ENCODE measurements at places on chromosomes 2 and 18.

GRCh38 chr2:30208453-30208852, 22.9 kb upstream of the LBH start:
- no peak for DNase-seq

GRCh38 chr2:235570256-235570655, 76.4 kb downstream of the AGAP1 start:
- no peak for DNase-seq

DNA sequence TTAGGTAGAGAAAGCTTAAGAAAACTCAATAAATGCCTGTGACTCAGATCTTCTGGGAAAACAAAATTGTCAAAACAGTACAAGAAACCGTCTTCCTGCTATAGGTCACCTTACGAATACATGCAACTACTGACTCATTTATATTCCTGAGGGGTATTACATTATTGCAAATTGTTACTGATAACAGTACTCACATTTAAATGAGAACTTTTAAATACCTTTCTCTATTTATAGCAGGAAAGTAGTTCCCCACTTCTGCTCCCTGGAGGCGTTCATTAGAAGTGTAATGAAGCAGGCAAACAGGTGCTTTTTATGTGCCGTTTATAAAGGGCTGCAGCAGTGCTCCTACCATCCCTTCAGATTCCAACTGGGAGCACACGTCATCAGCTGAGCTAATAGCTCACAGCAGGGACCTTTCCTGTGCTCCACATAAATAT, 65.1 kb upstream of the RPRM start:
- DNase-seq, result no peak

DNA sequence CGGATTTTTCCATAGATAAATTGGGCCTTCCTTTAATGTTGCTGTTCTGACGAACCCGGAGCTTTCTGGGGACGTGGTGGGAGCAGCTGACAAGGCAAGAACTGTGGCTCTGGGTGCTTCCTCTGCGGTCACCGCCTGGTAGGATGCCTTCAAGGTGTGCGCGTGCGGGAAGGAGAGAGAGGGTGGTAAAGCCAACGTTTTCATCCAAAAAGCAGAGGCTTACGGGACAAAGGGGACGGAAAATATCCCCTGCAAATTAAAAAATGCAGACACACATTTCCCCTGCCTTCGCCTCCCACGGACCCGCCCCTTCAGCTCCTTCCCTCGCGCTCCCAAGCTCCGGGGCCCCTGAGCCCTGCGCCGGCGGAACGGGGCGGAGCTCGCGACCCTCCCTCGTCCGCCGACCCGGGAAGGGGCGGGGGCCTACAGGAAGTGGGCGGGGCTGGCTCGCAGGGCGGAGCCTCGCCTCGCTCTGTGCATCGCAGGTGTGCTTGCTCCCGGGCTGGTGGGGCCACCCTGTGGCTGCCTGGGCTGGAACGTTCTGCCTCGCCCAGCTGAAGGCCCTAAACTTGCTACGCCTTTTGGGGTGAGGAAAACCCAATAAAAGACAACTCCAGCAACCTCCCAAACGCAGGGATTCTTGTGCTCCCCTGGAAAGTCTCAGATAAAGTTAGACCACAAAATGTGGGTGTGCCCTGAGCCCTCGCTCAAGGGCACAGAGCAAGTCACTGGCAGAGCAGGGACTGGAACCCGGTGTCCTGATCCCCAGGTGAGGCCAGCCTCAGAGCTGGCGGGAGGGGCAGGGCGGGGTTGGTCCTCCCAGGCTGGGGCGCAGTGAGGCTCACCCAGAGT, 25.4 kb upstream of the SLC66A3 start:
- no peak for DNase-seq

DNA sequence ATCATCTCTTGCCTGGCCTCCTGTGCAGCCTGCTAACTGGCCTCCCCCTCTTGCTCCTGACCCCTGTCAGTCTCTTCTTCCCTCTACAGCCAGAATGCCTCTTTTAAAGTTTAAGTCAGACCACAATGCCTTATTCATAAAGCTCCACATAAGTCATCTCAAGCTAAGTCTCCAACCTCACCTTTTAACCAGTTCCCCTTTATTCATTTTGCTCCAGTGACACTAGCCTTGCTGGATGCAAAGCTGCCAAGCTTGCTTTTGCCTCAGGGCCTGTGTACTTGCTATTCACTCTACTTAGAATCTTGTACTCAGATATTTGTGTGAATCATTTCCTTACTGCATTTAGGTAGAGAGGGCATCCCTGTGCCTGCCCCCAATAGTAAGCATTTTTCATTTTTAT, 180.9 kb downstream of the PDE1A start:
- no peak for DNase-seq

DNA sequence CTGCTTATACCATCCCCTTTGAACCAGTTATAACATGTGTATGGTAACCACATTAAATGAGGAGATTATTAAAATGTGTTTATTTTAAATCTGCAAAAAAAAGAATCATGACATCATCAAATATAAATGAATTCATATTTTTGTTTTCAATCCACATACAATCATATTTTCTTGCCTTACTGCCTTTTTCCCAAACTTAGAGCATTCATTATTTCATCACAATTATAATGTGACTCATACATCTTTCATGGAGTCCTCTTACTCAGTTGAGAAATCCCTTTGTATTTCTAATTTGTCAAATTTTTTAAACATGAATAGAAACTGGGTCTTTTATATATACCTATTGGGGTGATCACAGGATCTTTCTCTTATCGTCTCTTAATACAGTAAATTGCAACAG, 909.6 kb downstream of the DSC3 start:
- DNase-seq, result no peak

GRCh38 chr2:96153991-96154431, 8.8 kb upstream of the DUSP2 start:
- no peak for DNase-seq

- DNase-seq, result no peak
These were observed 374.8 kb downstream of the SLC4A3 start for GRCh38 chr2:220002251-220002650.

- no peak for DNase-seq
These were observed 25.5 kb downstream of the LGALSL start for GRCh38 chr2:64479259-64480117.

DNA sequence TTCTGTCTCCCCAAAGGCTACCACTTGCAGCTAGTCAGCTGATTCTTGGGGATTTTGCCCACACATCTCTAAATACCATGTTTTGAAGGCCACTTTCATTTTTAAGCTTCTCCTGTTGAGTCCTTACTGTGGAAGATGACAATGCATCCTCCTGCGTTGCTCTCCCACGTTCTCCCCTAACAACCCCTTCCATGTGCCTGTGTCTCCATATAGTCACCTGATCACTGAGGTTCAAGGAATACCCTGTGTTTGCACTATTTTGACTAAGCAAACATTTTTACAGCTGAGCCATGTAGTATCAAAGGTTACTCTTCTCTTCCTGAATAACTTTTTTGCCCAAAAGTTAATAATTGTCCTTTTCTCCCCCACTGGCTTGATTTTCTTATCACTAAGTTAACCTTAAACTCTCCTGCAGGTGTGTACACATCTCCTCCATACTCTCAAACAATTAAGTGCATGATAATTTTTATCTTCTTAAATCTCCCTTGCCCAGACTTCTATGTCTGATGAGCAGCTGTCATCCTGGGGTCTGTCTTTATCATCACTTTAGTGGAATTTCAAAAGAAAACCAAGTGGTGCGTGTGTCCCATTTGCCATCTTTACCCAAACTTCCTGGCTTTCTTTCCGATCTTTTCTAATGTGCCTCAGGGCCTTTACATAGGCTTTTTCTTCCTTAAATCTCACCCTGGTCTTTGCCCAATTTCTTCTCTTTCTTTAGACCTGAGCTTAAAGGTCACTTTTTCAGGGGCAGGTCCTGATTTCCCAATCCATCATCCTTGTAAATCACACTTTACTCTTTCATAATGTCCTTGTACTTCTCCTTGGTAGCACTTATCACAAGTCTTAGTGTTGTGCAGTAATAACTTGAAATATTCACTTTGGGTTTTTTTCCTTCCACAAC, 85.2 kb upstream of the SPATS2L start:
- DNase-seq, result no peak

- DNase-seq, result no peak
These were observed 67.4 kb downstream of the BCL11A start for GRCh38 chr2:60486067-60486466.

DNA sequence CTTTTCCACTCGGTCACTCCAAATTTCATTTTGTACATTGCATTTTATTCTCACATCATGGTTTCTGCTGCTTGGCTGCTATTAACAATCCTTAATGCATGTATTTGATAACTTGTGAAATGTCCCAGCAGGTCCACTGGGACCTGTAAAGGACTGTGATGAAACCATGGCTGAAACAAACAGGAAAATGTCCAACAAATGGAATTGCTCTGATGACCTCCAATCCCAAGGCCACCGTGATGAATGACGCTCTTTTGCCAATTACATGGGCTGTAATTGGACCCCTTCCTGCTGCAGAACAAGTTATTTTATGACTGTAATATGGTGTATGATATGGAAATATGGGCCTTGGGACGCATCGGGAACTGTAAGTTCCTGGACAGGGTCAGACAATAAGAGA, 224.2 kb upstream of the CXCR4 start:
- DNase-seq, result no peak

GRCh38 chr18:77470569-77471413, 221.1 kb downstream of the GALR1 start:
- DNase-seq, result no peak

DNA sequence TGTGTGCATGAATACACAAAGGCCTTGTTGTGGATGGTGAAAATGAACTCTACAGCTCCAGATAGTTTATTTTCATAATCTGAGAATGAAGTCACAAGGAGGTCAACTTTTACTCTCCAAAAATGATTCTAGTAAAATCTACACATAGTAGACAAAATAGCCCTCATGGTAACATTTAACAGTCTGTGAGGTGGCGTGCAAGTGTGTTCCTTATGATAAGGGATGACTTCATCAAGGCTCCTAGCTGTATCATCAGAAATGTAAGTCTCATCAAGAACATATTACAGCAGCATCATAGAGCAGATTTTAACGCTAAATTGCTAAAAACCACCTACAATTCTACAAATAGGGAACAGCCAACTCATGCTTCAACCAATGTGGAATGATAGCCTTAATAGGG, 72.3 kb upstream of the RIOK3 start:
- no peak for DNase-seq

DNA sequence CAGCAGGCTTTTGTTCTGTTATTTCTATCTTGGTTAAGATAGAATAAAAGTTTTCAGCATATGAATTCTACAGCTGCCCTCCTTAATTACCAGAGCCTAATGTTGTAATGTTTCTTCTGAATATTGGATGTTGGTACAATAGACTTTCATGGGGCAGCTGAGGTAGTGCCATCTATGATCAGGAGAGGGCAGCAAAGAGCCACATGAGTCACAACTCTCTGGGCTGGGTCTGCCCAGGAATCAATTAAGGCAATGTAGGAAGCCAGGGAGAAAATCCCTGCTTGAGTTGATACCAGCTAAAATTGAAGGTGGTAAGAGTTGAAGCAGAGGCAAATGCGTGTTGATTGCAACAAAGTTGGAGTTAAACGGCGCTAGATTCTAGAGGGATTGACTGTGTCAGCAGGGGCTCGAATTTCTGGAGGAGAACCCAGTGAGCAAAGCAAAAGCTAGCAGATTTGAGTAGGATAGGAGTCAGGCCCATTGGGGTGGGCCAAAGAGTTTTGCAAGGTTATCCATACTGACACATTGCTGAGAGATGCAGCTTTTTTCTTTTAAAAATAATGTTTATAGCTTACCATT, 10.6 kb upstream of the MC5R start:
- DNase-seq, result no peak

- no peak for DNase-seq
These were observed 1062.5 kb downstream of the BCL11A start for GRCh38 chr2:59490994-59491393.

DNA sequence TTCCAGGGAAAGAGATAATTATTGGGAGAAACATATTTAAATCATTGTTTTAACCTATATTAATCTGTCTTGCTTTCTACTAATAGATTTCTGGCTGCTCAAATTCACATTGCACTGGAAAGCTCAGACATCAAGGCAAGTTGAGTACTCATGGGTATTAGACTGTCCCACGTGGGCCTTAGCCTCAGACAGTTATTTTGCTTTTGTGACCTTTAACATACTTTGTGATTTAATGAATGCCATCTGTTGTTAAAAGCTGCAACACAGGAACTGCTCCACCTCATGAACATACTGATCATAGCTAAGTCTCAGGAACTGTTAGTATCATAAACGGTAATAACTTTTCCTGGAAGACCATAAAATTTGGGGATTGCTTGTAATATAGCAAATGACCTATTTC, 2.7 kb upstream of the LCT start:
- no peak for DNase-seq

DNA sequence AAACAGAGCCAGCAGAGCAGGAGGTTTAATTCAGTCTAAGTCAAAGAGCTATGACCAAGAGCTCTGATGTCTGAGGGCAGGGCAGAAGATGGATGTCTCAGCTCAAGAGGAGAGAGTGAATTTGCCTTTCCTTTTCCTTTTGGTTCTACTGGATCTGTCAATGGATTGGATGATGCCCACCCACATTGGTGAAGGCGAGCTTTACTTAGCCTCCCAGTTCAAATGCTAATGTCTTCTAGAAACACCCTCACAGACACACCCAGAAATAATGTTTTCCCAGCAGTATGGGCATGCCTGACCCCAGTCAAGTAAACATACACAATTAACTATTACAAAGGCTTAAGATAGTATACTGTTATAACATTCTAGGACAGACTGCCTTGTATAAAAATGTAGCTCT, 236.3 kb upstream of the NRXN1 start:
- no peak for DNase-seq

GRCh38 chr18:23493654-23494053, 9.7 kb upstream of the RMC1 start:
- no peak for DNase-seq

DNA sequence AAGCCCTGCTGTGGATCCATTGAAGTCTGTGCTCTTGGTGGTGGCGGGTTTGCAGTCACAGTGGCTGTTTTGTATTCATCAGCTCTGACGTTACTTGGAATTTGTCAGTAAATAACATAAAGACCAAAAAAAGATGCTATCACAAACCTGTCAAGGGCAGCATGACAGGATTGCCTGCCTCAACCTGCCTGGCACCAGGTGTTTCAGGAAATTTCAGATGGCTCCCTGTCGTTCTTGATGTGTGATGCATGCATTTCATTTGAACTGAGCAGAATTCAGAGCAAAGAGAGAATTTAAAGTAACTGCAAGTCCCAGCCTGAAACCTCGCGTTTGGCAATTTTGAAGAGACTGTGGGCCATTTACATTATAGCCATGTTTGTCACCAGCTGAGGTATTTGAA, 50.3 kb upstream of the EPC2 start:
- no peak for DNase-seq

DNA sequence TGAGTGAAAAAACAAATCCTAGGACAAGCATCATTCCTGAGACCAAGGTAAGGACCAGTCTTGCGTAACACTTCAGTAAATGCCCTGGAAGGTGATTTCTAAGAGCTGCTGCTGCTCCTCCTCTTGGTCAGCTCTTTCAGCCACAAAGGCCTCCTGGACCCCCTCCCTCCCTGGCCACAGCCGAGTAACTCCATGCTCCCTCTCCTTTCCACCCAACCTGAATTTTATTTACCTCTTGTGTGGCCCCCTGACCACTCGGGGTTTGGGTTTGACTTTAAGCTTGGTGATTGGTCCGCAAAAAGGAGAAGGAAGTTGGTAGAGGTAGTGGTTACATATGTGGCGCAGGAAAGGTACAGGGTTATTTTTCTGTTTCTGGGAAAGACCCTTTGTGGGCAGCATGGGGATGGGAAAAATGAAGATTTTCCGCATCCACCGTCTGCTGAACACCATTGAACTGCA, 9.2 kb downstream of the HTRA2 start:
- DNase-seq, result peak; percentile 40

- no peak for DNase-seq
These were observed 118.5 kb upstream of the ZFP36L2 start for GRCh38 chr2:43344868-43345373.
